Mesothelial cell of epicardium (in vitro differentiated cells): ENCODE measurements at places on chromosomes 1 and 21.
A peak's percentile ranks its signal among the peaks of the same experiment; 100 is the strongest.

DNA sequence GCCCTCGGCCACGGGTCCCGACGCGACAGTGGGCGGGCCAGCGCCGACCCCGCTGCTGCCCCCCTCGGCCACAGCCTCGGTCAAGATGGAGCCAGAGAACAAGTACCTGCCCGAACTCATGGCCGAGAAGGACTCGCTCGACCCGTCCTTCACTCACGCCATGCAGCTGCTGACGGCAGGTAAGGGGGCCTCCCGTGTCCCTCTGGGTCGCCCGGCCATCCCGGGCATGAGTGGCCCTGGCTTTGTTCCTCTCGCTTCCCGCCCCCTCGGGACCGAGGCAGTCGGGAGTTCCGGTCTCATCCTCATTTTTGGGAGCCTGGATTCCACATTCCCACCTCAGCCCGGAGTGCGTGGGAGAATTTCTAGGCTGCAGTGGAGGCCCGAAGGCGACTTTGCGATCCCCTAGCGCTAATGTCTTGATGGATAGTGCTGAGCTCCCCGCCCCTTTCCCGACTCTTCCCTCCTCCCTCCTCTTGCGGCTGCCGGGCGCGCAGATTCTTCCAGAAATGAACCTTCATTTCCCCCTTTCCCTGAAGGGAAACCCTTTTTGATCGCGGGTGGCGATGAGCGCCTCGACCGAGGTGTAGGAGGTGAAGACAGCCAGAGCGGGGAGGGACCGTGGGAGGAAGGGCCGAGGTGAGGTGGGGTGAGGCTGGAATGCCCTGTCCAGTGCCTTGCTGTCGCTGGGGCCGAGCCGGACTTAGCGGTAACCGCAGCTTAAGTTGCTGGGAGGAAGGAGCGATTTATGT is 705 bp downstream of the KHDRBS1 start:
- H3K36me3 ChIP-seq = no peaks in the 10 kb centered on the region
- H3K27me3 ChIP-seq = no peaks in the 10 kb centered on the region
- peak overlapping the region; percentile 99 for H3K27ac ChIP-seq
- H3K4me3 ChIP-seq = peak overlapping the region; percentile 96
- H3K4me1 ChIP-seq = peaks cover 32% of the 10 kb centered on the region

GRCh38 chr1:62991152-62991551 is 207.2 kb downstream of the ATG4C start:
- H3K27ac ChIP-seq = no peak overlapping the region
- no peak for DNase-seq
- H3K36me3 ChIP-seq = no peaks in the 10 kb centered on the region
- no peak overlapping the region for H3K4me3 ChIP-seq
- H3K4me1 ChIP-seq = peaks cover 4% of the 10 kb centered on the region

DNA sequence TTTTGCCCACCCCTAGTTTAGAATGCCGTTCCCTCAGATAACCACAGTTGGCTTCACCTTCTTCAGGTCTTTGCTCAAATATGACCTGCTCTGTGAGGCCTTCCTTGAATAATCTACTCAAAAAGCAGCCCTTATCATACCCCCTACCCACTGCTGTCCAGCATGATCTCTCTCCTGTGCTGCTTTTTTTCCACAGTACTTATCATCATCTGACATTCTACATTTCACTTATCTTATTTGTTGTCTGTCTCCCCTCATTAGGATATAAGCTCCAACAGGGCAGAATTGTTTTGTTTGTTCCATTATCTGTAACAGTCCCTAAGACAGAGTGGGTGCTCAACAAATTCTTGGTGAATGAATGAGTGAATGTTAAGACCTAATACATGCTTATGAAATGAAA is 18.1 kb downstream of the USP24 start:
- peaks cover 14% of the 10 kb centered on the region for H3K36me3 ChIP-seq
- DNase-seq = no peak
- H3K27ac ChIP-seq = no peak overlapping the region
- no peak overlapping the region for H3K4me3 ChIP-seq
- H3K27me3 ChIP-seq = no peaks in the 10 kb centered on the region

- no peak for DNase-seq
- H3K4me3 ChIP-seq = no peak overlapping the region
- no peaks in the 10 kb centered on the region for H3K36me3 ChIP-seq
- H3K4me1 ChIP-seq = no peaks in the 10 kb centered on the region
Measured at GRCh38 chr1:211895126-211895759, 64.7 kb upstream of the LPGAT1 start.

DNA sequence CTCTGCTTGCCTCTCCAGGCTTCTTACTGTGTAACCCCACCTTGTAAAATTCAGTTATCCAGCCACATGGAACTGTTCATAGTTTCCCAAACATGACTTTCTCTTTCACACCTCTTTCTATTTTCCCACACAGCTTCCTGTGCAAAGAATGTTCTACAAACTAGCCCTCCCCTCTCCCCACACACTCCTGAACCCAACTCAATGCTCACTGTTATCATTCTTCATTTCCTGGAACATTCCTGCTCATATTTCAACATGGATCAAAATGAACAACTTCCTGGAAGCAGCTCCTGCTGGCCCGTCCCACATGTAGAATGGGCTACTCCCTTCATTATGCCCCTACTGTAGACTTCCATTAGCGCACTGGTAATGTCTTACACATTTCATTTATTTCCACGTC is 7.5 kb upstream of the HSD11B1 start:
- no peak for DNase-seq
- H3K36me3 ChIP-seq = no peaks in the 10 kb centered on the region
- no peak overlapping the region for H3K4me3 ChIP-seq
- no peak overlapping the region for H3K27ac ChIP-seq
- peaks cover 50% of the 10 kb centered on the region for H3K27me3 ChIP-seq

GRCh38 chr21:36917471-36918158 is 48.9 kb downstream of the HLCS start:
- no peak overlapping the region for H3K4me3 ChIP-seq
- H3K36me3 ChIP-seq = no peaks in the 10 kb centered on the region
- no peaks in the 10 kb centered on the region for H3K27me3 ChIP-seq
- peak; percentile 37 for DNase-seq

DNA sequence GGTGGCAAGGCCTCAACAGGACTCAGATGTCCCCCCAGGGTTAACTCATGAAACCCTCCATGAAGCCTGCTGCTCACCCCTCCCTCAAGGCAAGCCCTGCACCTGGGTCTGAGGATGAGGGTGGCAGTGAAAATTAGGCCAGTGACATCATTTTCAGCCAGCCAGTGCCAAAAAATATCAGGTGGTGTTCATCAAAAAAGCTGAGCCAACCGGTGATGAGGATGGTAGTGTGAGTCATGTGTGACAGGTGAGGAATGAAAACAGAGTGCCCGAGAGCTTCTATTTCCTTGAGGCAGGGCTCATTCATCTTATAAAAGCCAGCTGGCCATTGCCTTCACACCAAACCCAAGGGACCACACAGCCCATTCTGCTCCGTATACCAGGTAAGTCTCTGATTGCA is at the start of gene SPRR1A:
Gene SPRR1A (plus strand): TSS at position 339 of the 400 bp plus-strand sequence. CDS start 1,150 bp downstream, outside the sequence.
- H3K27ac ChIP-seq = no peak within 1 kb of the TSS
- no peaks in the 10 kb centered on the region for H3K36me3 ChIP-seq
- H3K27me3 ChIP-seq = peaks cover 21% of the 10 kb centered on the region
- no peak within 1 kb of the TSS for H3K4me3 ChIP-seq

DNA sequence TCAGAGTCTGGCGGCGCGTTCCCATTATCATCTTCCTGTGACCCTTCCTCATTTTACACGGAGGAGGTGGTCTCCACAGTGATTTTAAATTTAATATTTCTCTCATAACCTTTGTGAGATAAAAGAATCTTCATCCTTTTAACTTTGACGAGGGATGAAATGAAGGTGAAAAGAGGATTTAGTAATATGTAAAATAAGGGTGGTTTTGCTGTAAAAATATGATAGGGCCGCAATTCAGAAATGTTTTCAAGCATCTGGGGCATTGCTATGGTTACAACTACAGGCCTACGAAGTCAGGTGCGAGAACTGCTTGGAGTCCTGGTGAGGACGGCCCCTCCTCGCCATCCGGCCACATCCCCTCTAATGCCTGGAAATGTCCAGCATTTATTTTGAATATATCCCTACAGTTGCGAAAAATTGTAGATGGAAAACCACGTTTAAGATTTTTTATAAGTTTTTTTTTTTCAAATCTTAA is 422 bp upstream of the RSBN1 start:
- no peak for DNase-seq
- peaks cover 18% of the 10 kb centered on the region for H3K4me1 ChIP-seq
- H3K27me3 ChIP-seq = no peaks in the 10 kb centered on the region
- H3K27ac ChIP-seq = peak overlapping the region; percentile 98
- peak overlapping the region; percentile 98 for H3K4me3 ChIP-seq
- H3K36me3 ChIP-seq = peaks cover 6% of the 10 kb centered on the region

GRCh38 chr21:20591284-20591683 is 406.9 kb upstream of the NCAM2 start:
- no peaks in the 10 kb centered on the region for H3K27me3 ChIP-seq
- H3K27ac ChIP-seq = no peak overlapping the region
- peaks cover 4% of the 10 kb centered on the region for H3K36me3 ChIP-seq
- H3K4me1 ChIP-seq = peaks cover 4% of the 10 kb centered on the region
- no peak overlapping the region for H3K4me3 ChIP-seq

DNA sequence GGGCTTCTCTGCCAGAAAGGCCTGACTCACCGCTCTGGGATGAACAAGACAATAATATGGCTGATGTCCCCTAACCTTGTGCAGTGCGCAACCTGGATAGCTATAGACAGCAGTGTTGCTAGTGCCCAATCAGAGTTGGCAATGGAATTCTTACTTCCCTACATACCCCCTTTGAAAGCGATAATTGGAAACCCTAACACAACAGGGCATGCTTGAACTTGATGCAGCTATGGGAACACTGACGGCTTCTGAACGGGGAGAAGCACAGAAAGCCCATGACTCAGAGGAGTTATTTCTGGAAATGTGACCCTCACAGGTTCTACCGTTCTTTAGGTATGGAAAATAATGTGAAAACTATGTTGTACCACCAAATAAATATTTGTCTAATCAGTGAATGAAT is 200.6 kb downstream of the TRABD2B start:
- no peak for DNase-seq
- peaks cover 1% of the 10 kb centered on the region for H3K36me3 ChIP-seq
- H3K4me3 ChIP-seq = no peak overlapping the region
- H3K4me1 ChIP-seq = peaks cover 4% of the 10 kb centered on the region
- H3K27me3 ChIP-seq = no peaks in the 10 kb centered on the region

GRCh38 chr1:116737855-116738321 is 16.3 kb upstream of the CD2 start:
- H3K4me3 ChIP-seq = no peak overlapping the region
- no peak for DNase-seq
- H3K4me1 ChIP-seq = peaks cover 9% of the 10 kb centered on the region
- H3K36me3 ChIP-seq = peaks cover 1% of the 10 kb centered on the region
- no peaks in the 10 kb centered on the region for H3K27me3 ChIP-seq

DNA sequence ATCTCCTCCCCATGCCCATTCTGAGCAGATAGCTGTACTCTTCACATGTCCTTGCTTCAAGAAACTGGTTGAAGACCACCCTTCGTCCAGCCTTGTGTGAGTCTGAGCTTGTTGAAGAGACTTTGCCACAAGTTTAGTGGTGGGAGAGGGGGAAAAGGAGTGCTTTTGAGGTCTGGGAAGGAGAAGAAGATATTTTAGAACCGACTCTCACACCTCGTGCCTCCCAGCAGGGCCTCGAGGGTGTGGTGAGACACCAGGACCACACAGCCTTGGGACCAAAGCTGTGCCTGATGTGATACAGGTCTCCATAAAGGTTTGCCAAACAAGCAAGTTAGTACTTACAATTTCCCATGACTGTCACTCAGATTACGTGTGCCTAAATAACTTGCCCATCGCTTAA is 201.8 kb downstream of the DYRK1A start:
- no peak overlapping the region for H3K4me3 ChIP-seq
- H3K36me3 ChIP-seq = no peaks in the 10 kb centered on the region
- DNase-seq = no peak
- peaks cover 6% of the 10 kb centered on the region for H3K4me1 ChIP-seq
- no peak overlapping the region for H3K27ac ChIP-seq
- H3K27me3 ChIP-seq = peaks cover 16% of the 10 kb centered on the region

GRCh38 chr1:97603218-97603617 is 317.6 kb downstream of the DPYD start:
- H3K27ac ChIP-seq = no peak overlapping the region
- H3K27me3 ChIP-seq = no peaks in the 10 kb centered on the region
- no peak overlapping the region for H3K4me3 ChIP-seq
- H3K36me3 ChIP-seq = no peaks in the 10 kb centered on the region
- no peak for DNase-seq

- H3K4me1 ChIP-seq = peaks cover 7% of the 10 kb centered on the region
- no peak for DNase-seq
- H3K36me3 ChIP-seq = no peaks in the 10 kb centered on the region
- peaks cover 27% of the 10 kb centered on the region for H3K27me3 ChIP-seq
- no peak overlapping the region for H3K27ac ChIP-seq
- H3K4me3 ChIP-seq = no peak overlapping the region
Measured at GRCh38 chr1:200305806-200306205, 104.0 kb downstream of the ZNF281 start.

DNA sequence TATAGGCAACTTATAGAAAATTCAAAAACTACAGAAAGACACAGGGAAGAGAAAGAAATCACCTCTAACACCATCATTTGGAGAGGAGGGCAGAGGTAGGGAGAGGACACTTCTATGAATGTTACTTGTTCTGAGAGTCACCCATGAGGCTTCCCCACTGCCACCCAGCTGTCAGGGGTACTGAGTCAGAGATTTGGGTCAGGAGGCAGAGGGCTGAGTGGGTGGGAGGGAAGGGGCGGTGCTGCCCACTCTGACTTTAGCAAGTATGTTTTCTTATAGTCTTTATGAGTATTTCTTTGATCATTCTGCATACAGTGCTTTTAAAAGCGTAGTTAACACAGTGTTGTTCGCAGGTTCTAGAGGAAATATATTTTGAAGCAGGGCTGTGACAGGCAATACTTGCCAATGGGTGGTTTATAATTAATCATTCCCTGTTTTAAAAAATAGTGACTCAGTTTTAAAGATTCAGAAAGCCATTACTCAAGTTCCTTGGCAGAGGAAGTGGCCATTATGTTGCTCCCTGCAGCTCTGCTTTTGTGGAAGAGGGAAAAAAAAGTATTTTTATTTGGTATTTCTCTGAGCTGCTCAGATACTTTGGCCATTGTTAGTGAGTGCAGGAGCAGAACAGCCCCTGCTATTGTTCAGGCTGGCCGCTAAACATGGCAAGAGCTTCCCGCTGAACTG is 18.3 kb downstream of the IL6R start:
- H3K36me3 ChIP-seq = no peaks in the 10 kb centered on the region
- peaks cover 47% of the 10 kb centered on the region for H3K4me1 ChIP-seq
- DNase-seq = no peak
- H3K4me3 ChIP-seq = no peak overlapping the region

- no peaks in the 10 kb centered on the region for H3K36me3 ChIP-seq
- DNase-seq = no peak
- peaks cover 39% of the 10 kb centered on the region for H3K4me1 ChIP-seq
- no peaks in the 10 kb centered on the region for H3K27me3 ChIP-seq
- no peak overlapping the region for H3K4me3 ChIP-seq
- peak overlapping the region; percentile 54 for H3K27ac ChIP-seq
Measured at GRCh38 chr1:23122023-23122748, 46.5 kb downstream of the LUZP1 start.

GRCh38 chr1:64878090-64878489 is 88.3 kb downstream of the JAK1 start:
- H3K27ac ChIP-seq = no peak overlapping the region
- peaks cover 17% of the 10 kb centered on the region for H3K36me3 ChIP-seq
- H3K27me3 ChIP-seq = no peaks in the 10 kb centered on the region
- no peak overlapping the region for H3K4me3 ChIP-seq
